Activated CD8-positive, alpha-beta T cell treated with anti-CD3 and anti-CD28 coated beads, Interleukin-2, amount 10 ng/mL, durations not matched to agents 7 days and 5 days (primary cell): ENCODE measurements at places on chromosomes 2 and 18. TPM values are rescaled to one million over a fixed set of nuclear protein-coding genes. Genes with fewer than 3 reads are reported as not detected.

Gene SLC30A3
- not detected for total RNA-seq

GRCh38 chr2:137872577-137872976 lies 91.7 kb upstream of the HNMT start:
- DNase-seq = no peak

GRCh38 chr2:76194031-76194775 lies 483.5 kb upstream of the GCFC2 start:
- no peak for DNase-seq

Gene TDRD15
- total RNA-seq = not detected

GRCh38 chr18:79410171-79410641 lies 14.5 kb downstream of the NFATC1 start:
- no peak for DNase-seq

- no peak for DNase-seq
Measured at GRCh38 chr2:30310371-30310770, 79.0 kb downstream of the LBH start.
